ENCODE measurements at places on chromosomes 16 and 17.

GRCh38 chr16:23379707-23380106 lies 73.3 kb downstream of the COG7 start:
- no peak for DNase-seq

- DNase-seq: peak; percentile 39
Measured at GRCh38 chr17:75010683-75011400, 1.6 kb upstream of the MRPL58 start.

GRCh38 chr16:23908790-23909189 lies 73.0 kb downstream of the PRKCB start:
- no peak for DNase-seq

- no peak for DNase-seq
Measured at GRCh38 chr17:29664743-29665480, 42.2 kb upstream of the CORO6 start.

DNA sequence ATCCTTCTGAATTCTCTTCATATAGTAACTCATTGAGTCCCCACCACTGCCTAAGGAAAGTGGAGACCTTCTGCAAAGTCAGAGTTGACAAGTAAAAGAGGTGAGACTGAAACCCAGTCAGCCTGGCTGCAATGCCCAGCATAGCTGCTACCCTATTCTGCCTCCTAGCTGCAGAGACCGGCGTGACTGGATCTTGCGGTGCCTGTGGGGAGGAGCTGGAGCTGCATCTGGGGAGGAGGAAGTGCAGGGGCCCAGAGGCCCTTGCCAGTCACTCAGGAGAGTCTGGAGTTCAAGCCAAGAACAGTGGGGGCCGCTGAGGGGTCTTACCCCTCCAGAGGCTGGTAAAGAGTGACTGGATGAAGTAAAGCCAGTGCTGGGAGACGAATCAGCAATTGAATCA lies 35.0 kb upstream of the ZNF423 start:
- no peak for DNase-seq

DNA sequence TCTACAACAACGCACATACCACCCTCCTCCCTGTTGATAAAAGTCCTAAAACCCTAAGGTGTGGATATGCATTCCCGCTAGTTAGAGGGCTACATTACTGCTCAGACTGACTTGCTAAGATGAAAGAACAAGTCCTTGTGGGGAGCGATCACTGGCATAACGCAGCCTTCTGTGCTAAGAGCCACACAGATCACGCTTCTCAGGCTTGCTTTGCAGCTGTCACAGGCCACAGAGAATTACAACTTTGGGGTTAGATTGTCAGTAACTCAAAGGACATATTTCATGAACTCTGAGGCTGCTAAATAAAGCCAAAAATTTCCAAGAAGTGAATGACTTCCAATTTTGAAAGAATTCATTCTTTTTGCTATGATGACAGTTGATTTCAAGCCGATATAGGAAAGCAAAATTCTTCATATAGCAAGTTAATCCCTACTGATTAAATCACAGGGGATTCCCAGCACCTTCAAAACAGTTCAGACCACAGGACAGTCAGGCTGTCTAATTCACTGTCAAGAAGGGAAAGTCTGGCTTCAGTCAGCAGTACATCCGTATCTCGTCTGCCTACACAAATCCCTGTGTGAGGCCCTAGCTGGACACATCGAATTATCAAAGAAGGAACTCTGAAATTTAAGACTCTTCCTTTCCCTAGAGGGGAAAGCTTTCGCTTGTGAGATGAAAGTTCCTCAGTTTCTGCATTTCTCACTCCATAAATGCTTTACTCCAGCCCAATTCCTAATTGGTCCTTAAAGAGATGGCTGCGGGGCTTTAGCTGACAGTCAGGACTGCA lies 107.1 kb downstream of the VPS53 start:
- DNase-seq: no peak

DNA sequence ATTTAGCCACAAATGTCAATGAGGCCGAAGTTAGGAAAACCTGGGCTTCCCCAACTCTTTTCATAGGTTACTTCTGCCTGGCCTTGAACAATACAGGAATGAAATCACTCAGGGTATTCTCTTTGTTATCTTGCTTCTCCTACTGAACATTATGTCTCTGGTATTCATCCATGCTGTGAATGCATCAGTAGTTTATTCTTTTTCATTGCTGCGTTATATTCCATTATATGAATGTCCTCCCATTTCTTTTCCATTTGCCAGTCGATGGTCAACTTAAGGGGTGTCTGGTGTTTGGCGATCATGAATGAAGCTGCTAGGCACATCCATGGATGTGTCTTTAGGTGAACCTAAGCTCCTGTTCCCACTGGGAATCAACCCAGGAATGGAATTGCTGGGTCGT lies 128.3 kb downstream of the CRLF3 start:
- no peak for DNase-seq

- peak; percentile 74 for DNase-seq
Measured at GRCh38 chr16:87850009-87851006, 19.0 kb downstream of the SLC7A5 start.

- peak; percentile 2 for DNase-seq
Measured at GRCh38 chr16:4572715-4573114, 16.6 kb downstream of the C16orf96 start.

DNA sequence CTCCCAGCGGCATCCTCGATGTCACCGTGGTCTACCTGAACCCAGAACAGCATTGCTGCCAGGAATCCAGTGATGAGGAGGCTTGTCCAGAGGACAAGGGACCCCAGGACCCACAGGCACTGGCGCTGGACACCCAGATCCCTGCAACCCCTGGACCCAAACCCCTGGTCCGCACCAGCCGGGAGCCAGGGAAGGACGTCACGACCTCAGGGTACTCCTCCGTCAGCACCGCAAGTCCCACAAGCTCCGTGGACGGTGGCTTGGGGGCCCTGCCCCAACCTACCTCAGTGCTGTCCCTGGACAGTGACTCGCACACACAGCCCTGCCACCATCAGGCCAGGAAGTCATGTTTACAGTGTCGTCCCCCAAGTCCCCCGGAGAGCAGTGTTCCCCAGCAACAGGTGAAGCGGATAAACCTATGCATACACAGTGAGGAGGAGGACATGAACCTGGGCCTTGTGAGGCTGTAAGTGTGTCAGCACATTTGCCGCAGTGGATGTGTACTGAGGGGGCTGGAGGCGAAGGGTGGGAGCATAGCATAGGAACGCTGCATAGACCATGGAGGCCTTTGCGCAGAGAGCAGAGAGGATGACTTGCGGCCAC lies 3.3 kb upstream of the TEDC2 start:
- no peak for DNase-seq

GRCh38 chr17:71234349-71234748 lies 886.5 kb upstream of the SOX9 start:
- DNase-seq: no peak

GRCh38 chr16:75627851-75628250 lies 4.8 kb upstream of the ADAT1 start:
- no peak for DNase-seq

DNA sequence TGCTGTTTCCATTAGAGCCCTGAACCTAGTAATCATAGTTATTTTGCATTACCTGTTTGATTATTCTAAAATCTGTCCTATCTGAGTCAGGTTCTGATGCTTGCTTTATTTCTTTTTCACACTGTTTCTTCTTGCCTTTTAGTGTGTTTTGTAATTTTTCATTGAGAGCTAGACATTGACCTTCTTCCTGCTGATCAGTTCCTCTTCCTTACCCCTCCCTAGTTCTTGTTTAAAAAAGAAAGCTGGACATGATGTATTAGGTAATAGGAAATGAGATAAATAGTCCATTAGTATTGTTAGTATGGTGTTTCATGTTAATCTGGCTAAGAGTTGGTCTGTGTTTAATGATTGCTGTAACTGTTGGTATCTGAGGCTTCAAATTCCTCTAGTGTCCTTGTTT lies 13.4 kb downstream of the WWP2 start:
- DNase-seq: no peak

GRCh38 chr16:85798901-85799496 lies 345 bp downstream of the EMC8 start:
- DNase-seq: peak; percentile 57

- DNase-seq: peak; percentile 26
Measured at GRCh38 chr16:85752511-85753420, 1.9 kb upstream of the C16orf74 start.

GRCh38 chr16:3254309-3254708 lies 2.1 kb downstream of the MEFV start:
- no peak for DNase-seq

DNA sequence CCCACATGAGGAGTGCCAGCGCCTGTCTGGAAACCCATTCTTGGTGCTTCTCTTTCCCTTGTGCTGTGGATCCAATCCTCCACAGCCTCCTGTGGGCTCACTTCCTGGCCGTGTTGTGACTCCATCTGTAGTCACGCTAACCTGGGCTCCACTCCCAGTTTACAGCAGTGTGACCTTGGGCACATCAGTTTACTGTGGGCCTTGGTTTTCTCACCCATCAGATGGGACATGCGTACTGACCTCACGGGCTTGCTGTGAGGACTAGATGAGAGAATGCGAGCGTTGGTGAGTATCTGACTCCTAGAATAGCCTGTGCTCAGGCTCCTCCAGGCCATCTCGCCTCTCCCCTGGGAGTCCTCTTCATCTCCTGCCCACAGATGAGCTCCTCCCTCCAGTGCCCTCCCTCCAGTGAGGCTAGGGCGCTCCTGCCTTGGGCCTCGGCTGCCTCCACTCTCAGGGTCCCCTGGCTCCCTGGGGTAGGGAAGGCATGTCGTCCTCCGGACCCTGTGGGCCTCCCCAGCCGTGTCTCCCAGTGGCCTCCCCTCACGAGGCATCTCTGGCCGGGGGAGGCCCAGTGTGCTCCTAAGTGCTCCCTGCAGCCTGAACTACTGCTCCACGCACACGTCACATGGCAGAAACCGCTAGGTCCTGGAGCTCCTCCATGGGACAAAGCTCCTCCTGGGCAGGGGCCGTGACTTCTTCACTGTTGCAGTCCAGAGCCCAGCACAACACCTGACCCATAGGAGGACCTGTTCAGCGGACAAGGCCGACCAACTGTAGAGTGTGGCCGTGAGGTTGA lies 5.2 kb upstream of the FOXJ1 start:
- no peak for DNase-seq

- no peak for DNase-seq
Measured at GRCh38 chr17:44334315-44334714, 9.7 kb upstream of the SLC25A39 start.

DNA sequence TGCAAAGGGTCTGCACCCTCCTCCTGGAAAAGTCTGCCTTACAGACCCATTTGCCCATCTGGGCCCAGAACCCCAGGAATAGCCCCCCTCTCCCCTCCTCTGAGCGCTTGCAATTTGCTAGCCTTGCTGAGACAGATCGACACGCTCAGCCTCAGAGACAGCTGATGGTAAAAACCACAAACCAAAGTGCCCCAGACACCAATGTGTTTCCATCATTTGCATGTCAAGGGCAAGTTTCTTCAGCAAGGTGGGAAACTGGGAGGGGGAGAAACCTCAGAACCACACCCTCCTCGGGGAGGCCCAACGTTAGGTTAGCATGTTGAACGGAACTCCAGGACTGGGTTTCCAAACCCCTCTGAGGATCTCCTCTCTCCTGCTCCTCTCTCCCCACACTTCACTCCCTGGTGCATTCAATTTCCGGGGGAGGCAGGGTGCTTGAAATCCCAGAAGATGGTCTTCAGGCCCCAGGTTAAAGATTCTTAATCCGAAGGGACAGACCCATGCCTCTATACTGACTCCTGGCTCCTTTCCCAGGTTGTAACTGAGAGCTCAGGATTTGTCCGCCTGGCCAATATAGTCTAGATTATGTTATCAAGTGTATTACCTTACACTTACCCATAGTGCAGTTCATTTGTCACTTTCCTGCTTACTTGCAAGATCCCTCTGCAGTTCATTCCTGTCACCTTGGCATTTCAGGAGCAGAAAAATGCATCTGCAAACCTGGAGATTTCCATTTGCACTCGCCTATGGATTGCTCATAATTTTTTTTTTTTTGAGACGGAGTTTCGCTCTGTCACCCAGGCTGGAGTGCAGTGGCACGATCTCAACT lies 1.3 kb upstream of the CUEDC1 start:
- no peak for DNase-seq

GRCh38 chr16:75614066-75614897 lies 8.8 kb downstream of the ADAT1 start:
- DNase-seq: no peak

- DNase-seq: no peak
Measured at GRCh38 chr17:31678431-31678830, 180.6 kb downstream of the COPRS start.

- DNase-seq: no peak
Measured at GRCh38 chr16:86091976-86092375, 193.0 kb downstream of the IRF8 start.

GRCh38 chr17:81978524-81979298 lies 1.3 kb downstream of the ASPSCR1 start:
- DNase-seq: no peak

GRCh38 chr16:3838600-3839401 lies 41.7 kb downstream of the CREBBP start:
- DNase-seq: no peak

GRCh38 chr17:56185491-56186221 lies 32.4 kb downstream of the ANKFN1 start:
- peak; percentile 20 for DNase-seq

DNA sequence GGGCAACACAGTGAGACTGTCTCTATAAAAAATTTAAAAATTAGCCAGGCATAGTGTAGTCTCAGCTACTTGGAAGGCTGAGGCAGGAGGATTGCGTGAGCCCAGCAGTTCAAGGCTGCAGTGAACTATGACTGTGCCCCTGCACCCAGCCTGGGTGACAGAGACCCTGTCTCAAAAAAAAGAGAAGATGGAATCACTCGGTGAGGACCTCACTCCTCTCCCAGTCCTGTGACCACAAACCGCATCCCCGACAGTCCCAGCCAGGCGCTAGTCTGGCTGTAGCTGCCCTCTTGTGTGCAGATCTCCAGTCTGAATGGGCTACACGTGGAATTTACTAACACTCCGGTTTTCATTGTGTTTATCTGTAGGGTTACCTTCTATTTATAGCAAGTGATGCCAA lies 11.1 kb downstream of the DEXI start:
- no peak for DNase-seq

GRCh38 chr16:47624563-47624962 lies 163.4 kb downstream of the PHKB start:
- no peak for DNase-seq
